ENCODE measurements at places on chromosomes 2 and 18. TPM values are rescaled to one million over a fixed set of nuclear protein-coding genes. Genes with fewer than 3 reads are reported as not detected.

Gene GPR35
- total RNA-seq: 8.7 TPM

- no peak for DNase-seq
Observed at GRCh38 chr2:220446106-220446712, 818.8 kb downstream of the SLC4A3 start.

GRCh38 chr18:37505321-37505720, 60.3 kb downstream of the CELF4 start:
- DNase-seq: no peak

GRCh38 chr18:56748698-56749268, 97.6 kb downstream of the WDR7 start:
- peak; percentile 63 for DNase-seq

DNA sequence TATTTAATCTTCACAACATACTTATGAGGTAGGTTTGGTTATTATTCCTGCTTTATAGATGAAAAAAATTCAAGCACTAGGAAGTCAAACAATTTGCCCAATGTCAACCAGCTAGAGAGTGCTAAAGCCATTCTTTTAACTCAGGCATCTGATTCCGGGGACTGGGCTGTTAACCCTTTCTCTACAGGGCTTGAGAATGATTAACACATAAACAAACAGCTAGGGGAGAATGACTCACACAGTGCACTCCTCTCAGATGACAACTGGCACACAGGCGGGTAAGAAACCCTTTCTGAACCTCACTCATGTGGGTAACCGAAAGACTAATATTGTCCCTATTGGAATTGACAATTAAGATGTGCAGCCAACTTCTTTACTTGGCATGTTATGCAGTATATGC, 86.3 kb upstream of the FSHR start:
- no peak for DNase-seq
